ENCODE measurements at places on chromosomes 7 and 10. TPM values are rescaled to one million over a fixed set of nuclear protein-coding genes. Genes with fewer than 3 reads are reported as not detected.
A peak's percentile ranks its signal among the peaks of the same experiment; 100 is the strongest.

- no peak for DNase-seq
These were observed 11.3 kb upstream of the ESYT2 start for GRCh38 chr7:158840604-158841003.

DNA sequence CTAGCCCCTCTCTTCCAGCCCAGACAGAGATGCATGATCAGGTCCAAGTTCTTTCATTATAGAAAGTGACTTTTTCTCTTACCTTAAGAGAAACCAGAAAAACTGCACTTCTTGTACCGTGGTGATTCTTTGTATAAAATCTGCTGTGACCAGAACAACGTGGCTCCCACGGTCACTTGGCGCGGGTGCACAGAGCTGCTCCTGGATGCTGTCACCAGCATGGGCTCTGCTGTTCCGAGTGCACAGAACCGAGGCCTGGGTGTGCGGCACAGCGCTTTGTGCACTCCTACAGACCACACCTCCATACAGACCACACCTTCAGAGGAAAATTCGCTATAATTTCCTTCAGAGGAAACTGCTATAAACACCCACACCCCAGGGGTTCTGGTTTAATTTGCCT, 26.0 kb downstream of the VIPR2 start:
- no peak for DNase-seq

GRCh38 chr10:109966961-109967738, 40.6 kb upstream of the ADD3 start:
- DNase-seq: no peak

DNA sequence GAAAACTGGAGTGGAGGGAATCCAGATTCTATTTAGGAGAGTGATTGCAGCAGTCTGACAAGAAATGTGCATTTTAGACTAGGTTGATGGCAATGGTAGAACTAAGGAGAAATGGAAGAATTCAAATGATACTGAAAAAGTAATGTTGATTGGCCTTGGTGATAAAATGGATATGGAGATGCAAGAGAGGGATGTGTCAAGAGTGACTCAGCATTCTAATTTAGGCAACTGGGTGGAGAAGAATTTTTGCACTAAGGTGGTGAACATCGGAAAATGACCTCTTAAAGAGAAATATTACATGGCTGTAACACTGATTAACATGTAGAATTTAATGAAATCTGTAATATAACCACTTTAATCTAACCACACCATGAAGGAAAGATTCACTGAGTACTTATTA, 806.5 kb downstream of the PHTF2 start:
- DNase-seq: no peak

DNA sequence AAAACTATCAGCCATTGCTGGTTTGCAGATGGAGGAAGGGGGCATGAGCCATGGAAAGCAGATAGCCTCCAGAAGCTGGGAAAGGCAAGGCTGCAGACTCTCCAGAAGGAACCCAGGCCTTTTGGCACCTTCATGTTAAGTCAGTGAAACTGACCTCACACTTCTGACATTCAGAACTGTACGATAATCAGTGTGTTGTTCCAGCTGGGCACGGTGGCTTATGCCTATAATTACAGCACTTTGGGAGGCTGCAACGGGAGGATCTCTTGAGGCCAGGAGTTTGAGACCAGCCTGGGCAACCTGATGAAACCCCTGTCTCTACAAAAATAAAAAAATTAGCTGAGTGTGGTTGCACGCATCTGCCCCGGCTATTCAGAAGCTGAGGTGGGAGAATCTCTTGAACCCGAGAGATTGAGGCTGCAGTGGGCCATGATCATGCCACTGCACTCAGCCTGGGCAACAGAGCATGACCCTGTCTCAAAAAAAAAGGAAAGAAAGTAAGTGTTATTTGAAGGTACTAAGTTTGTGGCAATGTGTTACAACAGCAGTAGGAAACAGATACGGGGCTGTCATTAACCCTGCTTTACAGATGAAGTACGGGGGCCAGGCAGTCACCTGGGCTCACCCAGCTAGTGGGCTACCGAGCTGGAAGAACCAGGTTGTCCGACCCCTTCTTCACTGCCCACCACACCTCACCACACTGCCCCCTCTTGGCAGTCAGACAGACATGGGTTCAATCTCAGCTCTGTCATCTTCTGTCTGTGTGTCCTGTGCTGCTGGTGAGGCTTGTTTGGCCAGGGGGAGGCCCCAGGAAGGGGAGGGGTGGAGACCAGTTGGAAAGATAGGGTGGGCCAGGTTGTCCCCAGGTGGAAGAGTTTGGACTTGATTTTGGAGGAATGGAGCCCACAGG, 18.3 kb downstream of the CHST3 start:
- no peak for DNase-seq

GRCh38 chr10:107546284-107546683, 381.8 kb upstream of the SORCS1 start:
- no peak for DNase-seq

DNA sequence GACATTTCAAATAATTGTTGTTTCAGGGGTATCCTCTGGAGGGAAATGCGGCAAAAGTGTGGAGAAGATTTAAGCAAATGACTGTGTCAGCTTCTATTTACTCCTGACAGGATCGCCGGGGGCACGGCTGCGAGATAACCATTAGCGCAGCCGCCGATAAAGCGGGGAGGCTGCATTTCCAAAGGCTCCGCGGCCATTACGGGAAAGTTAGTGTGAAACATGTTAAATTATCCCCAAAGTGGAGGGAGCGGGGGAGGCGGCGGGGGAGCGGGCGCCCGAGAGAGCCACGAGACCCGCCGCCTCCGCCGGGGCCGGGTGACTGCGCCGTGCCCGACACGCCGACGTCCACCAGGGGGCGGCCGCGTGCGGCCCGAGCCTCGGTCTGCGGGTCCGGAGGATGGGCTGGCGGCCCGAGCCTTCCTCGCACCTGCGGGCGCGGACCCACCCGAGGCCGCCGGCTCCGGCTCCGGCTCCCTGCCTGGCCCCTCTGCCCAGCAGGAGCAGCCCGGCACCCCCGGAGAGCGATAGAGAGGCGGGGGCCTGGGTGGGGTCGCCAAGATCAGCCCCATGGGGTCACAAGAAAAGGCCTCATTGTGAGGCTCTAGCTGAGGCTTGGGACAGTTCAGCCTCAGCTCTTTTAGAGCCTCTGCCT, 74.4 kb upstream of the PAX2 start:
- DNase-seq: peak; percentile 93

GRCh38 chr7:96182424-96183158, 139.3 kb downstream of the SLC25A13 start:
- no peak for DNase-seq

IKZF5 gene
- total RNA-seq: 17.3 TPM

ACTR3C gene
- total RNA-seq: 18.1 TPM

Data from upper lobe of left lung (tissue), 6 donors.